Neuronal stem cell (in vitro differentiated cells): ENCODE measurements at places on chromosomes 12 and 14.

DNA sequence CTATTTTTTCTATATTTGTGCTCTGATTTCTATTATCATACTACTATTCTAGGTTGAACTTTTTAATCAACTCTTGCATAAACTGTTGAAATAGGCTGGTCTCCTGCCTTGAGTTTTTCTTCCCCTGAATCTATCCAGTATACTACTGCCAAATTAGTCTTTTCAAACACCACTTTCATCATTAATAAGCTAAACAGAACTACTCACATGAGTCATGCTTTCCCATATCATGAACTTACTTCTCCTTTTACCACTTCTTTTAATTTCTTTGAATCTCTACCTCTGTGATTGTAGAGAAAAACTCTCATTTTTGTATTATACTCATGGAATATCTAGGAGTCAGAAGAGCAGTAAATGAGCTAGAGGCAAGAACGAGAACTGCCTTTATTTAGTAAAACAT, 340.3 kb upstream of the PDE3A start:
- DNase-seq = no peak

DNA sequence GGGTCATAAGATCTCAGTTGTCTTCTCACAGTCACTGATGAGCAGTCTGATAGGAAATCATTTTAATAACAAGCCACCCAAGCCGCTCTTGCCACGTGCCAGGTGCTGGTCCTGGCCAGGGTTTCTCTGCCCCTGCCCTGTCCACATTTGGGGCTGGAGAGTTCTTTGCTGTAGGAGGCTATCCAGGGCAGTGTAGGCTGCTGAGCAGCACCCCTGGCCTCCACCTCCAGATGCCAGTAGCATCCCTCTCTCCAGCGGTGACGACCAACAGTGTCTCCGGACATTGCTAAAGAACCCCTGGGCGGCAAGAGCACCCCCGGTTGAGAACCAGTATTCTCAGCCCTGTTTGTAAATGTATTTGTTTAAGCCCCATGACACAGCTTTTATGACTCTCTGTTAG, 243.7 kb downstream of the GLT1D1 start:
- no peak for DNase-seq

DNA sequence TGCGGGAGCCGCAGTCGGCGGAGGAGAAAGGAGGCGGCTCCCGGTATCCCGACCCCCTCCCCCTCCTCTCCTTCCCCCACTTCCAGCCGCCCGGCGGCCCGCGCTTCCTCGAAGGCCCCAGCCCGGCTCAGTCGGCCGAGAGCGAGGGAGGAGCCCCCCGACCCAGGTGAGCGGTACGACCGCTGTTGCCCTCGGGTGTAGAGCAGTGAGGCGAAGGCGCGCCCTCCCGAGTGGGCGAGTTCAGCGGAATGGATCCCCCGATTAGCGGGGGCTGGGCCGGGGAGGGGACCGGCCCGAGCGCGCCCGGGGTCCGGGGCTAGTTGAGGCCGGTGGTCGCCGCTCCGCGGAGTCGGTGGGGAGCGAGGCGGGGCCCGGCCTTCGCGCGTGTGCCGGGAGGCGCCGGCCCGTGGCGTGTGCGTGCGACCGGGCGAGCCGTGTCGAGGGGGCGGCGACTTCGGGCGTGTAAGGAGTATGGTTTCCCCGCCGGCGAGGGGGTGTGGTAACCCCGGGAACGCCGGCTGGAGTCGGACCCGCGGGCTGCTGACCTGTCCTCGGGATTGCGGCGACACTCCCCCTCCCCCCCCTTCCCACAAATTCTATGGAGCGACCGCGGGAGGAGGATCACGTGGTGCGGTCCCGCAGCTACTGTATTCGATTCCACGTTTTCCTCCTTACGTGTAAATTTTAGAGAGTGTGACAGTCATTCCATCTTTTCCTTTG, 501 bp downstream of the RIMKLB start:
- peak; percentile 71 for DNase-seq

DNA sequence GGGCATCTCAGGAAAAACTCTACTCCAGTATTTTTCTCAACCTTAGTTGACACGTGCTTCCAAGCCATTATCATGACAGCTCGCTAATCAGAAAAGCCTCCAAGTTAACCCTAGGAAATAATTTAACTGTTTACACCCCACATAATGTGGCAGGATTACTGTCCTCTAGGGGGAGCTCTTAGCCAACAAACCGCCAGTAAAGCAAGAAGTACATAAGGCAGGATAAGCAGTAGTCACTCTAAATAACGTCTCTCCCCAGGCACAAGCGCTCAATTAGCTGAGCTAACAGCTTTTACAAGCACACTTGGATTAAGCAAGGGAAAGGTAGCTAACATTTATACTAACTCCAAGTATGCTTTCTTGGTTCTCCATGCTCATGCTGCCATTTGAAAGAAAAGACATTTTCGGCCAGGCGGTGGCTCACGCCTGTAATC, 22.8 kb downstream of the APOBEC1 start:
- no peak for DNase-seq

GRCh38 chr14:101945171-101945570, 19.2 kb upstream of the DYNC1H1 start:
- DNase-seq = no peak

DNA sequence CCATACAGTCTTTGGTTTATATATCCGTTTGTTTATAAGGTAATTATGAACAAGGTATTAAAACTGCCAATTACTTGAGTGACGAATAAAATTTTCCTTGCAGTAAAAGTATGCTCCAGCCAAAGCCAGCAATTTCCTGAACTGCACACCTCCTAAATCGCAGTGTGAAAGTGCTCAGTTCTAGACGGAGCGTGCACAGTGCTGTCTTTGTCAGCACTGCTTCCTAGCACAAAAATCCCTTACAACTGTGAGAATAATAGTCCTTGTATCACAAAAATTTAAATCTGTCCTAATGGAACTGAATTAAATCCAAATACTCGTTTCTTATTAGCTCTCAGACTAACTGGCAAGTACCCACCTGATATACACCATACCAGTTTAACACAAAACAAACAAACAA, 26.3 kb downstream of the LRIG3 start:
- no peak for DNase-seq

DNA sequence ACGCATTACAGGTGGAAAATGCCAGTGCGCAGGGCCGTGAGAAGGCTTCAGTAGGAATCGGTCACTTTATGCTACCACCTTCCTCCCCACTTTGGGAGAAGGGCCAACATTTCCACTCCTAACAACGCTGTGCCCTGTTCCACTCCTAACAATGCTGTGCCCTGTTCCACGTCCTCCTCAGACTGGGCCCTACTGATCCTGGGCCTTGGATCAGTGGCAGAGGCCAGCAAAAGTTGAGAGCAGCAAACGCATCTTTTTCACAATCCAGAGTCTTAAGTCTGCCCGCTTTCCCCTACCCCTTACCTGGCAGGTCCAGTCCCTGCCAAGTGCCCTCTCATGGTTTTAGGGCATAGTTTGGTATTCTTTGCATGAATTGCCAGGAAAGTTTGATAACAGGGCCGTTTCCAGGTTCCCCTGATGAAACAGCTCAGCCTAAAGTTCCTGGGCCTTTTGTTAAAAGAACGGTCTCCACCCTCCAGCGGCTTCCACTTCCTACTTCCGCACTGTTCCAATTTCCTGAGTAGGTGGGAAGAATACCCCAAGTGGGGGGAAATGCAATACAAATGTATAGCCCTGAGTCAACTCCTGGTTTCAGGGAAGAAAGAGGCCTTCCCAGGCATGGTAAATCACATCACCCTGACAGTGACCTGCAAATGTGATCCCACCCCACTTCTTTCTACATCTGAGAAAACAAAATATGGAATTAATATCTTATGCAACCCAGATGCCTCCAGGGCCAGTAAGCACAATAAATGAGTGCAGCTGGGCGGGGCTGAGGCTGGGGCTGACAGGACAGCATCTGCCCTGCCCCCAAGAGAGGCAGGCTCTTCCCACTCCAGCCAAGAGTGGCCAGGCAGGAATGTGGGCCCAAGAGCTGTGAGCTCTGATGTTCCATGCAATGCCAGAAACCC, 15.0 kb downstream of the KCTD10 start:
- DNase-seq = no peak

DNA sequence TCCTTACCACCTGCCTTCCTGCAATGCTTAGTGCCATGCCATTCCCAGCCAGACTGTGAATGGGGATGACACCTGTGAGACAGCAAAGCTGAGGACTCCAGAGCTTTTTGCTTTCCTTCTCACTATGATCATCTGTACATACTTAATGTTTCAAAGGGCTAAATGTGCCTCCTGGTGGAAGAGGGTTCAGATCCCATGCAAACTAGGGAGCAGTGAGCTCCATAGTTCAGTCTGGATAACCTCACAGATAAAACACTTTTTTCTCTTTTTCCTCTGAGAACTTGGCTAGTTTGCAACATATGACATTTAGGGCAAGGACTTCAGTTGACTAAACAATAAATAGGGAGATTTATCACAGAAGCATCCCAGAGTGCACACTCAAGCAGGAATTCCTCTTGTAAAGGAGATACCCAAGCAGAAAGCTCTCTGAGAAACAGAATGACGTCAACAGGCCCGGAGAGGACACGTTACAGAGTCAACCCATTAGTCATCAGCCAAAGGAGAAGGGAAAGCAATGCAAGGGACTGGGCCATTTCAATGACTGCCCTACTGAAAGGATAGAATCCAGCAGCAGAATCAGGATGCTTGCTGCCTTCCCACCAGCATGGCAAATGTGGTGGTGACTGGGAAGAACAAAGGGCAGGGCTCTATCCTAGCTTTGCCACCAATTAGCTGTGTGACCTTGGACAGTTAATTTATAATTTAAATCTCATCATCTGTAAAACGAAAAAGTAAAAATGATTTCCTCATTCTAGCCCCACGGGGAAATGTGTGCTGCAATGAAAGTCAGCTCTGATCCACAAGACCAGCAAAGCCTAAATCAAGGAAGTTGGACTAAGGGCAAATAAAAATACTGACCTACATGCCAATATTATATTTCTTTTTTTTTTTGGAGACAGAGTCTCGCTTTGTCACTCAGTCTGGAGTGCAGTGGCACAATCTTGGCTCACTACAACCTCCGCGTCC, 80.8 kb upstream of the ACTN1 start:
- DNase-seq = no peak

DNA sequence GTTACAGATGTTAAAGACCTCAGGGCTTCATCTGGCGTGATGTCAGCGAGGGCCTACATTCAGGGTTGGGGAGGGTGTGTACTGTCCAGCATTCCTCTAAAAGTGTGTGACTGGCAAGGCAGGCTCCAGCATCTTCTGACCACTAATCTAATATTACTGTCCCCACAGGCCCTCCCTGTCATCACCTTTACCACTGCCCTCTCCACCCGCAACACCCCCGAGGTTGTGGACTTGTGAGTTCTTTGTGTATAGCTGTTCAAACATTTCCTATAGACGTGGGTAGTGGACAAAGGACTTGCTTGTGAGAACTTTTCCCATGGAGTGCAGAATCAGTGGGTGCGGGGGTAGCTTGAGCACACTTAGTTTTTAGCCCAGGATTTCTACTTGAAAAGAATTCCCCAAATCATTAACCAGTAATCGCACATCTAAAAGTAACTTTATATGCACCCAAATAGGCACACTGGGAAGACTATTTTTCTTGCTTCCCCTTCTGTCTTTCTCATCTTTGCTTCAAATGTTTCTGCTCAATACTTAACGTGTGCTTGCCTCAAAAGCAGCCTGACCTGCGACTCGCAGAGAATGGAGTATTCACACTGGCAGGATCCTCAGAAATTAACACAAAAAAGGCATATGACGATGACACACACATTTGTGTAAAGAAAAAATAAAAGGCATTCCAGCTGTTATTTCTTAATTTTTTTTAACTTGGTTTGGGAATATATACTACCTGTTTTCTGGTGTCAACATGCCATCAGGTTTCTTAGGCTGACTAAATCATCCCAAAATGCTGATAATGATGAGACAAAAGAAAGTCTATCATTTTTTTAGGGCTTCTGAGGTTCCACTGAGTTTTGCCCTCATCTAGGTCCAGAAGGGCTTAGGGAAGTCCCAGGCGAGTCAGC, 158.4 kb upstream of the HIF1A start:
- DNase-seq = no peak

DNA sequence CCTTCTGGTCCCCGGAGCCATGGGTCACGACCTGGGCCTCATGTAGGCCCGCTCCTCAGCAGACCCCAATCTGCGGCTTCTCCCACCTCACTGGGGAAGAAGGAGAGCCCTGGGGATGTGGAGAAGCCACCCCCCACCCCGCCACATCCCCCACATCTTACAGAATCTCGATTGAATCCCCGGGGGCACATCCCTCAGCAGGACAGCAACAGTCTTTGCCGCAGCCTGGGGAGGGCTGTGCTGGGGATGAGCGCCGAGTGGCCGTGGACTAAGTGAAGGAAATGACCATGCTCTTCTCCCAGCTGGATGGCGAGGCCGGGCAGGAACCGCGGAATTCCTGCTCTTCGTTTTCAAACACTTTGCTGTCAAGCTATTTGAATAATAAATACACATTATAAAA, 169.0 kb upstream of the RTL1 start:
- no peak for DNase-seq

DNA sequence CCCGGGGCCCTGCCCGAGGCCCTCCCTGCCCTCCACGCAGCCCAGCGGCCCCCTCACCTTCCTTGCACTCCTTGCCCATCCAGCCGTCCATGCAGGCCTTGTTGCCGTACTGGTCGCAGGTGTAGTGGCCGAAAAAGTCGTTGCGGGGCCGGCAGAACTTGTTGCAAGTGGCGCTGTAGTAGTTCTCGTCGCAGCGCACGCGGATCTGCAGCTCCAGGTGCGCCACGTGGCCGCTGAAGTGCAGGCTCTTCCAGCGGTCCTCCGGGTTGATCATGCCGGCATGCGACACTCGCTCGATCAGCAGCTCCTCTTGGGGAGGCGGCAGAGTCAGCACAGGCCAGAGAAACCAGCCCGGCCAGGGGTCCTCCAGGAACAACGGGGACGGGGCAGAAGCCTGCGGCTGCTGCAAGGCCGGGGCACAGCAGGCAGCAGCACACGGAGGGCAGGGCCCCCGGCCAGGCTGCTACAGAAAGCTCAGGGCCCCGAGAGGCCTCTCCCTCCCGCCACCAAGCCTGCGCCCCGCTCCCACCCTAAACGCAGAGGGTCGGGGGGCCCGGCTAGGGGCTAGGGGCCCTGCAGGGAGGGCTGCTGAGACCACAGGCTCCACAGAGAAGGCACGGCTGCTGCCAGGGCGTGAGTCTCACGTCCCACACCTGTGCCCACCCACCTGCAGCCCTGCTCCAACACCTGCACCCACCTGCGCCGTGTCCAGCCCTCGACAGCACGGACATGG, 12.7 kb downstream of the JAG2 start:
- DNase-seq = no peak

- no peak for DNase-seq
Measured at GRCh38 chr14:99734406-99735051, 50.4 kb downstream of the CYP46A1 start.

GRCh38 chr12:77493302-77494168, 337.2 kb upstream of the NAV3 start:
- DNase-seq = no peak

DNA sequence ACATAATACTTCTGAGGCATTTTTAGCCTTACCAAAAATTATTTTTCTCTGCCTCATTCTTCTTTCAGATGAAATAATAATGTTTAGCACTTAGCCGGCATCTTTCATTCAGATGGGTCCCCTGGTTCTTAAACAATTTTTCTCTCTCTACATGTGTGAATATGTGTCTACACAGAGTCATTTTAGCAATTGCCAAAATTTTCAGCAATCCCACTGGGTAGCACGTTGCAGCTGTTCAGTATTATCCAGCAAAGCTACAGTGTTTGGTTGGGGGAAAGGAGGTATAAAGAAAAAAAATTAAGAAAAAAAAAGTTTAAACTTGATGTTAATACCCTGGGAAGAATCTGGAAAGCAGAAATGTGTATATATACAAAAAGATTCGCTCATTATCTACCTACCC, 160.5 kb upstream of the TRHDE start:
- DNase-seq = no peak
